Fibroblast of lung (primary cell): ENCODE measurements at places on chromosomes 7 and 10.

GRCh38 chr10:69787681-69788080, 14.0 kb upstream of the COL13A1 start:
- no peak for DNase-seq

DNA sequence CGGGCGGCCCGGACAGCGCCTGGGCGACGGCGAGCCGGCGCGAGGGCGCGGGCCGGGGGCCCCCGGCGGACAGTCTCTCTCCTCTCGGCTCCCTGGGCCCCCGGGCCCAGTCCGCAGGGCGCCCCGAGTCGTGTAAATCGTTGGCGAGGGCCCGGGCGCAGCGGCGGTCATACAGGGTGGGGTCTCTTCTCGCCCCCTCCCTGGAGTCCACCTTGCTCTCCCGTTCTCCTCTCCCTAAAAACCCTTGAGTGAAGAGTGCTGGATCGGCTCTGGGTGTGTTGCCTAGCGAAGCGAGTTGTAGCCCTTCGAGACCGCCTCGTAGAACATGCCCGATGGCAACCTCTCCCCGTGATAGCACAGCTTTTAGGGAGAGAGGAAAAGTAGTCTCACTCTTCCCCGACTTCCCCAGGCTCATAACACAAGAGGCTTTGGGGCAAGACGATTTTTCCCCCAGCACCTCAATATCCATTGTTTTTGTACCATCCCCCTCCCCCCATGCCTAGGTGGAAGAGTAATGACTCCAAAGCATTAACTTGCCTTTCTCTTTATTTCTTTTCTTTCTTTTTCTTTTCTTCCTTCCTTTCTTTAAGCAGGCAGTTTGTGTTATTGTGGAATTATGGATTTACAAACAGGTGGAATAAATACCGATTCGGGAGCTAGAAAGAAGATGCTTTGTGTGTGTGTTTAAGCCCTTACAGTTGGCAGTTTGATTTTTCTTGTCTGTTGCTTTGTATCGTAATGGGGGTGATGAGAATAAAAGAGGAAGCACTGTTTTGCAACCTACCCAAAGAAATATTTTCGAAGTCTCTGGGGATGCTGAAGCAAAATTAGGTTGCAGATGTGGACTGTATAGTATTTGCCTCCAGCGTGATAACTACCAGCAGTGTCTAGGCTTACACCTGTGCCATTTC, 822 bp downstream of the SHOC2 start:
- peak; percentile 39 for DNase-seq

- peak; percentile 96 for DNase-seq
Measured at GRCh38 chr7:137873979-137874777, 27.4 kb upstream of the DGKI start.

GRCh38 chr10:53111529-53111928, 338.9 kb upstream of the MBL2 start:
- DNase-seq = no peak

GRCh38 chr10:36023939-36024338, 381.8 kb upstream of the FZD8 start:
- DNase-seq = peak; percentile 33

- DNase-seq = no peak
Measured at GRCh38 chr10:79053481-79054202, 15.1 kb upstream of the ZMIZ1 start.

- DNase-seq = no peak
Measured at GRCh38 chr7:158495786-158496185, 91.8 kb downstream of the PTPRN2 start.

- DNase-seq = no peak
Measured at GRCh38 chr7:121102619-121103018, 114.1 kb downstream of the CPED1 start.

DNA sequence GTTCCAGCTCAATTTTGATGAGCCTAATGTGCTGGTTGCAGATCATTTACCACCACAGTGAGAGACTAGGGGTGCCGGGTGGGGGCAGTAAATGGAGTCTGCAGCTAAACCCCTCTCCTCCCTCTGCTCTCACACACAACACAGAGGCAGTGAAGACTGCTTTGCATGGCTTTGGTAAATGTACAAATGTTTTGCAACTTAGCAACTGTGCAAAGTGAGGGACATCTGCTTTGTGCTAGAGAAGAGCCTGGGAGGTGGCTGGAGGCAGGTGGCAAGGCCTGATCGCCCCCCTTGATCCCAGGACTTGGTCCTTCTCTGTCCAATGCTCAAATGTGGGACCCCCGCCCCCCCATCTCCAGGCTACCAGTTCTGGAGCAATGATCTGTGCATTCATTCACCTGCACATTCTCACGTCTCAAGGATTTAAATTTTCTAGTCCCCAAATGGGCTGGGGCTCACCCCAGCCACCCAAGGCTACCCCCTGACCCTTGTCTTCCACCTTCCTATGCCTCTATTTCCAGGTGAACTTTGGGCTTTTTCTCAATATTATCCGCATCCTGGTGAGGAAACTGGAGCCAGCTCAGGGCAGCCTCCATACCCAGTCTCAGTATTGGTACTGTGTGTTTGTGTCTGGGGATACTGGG, 11.6 kb downstream of the GHRHR start:
- no peak for DNase-seq

GRCh38 chr7:30816645-30817370, 45.6 kb downstream of the MINDY4 start:
- no peak for DNase-seq

DNA sequence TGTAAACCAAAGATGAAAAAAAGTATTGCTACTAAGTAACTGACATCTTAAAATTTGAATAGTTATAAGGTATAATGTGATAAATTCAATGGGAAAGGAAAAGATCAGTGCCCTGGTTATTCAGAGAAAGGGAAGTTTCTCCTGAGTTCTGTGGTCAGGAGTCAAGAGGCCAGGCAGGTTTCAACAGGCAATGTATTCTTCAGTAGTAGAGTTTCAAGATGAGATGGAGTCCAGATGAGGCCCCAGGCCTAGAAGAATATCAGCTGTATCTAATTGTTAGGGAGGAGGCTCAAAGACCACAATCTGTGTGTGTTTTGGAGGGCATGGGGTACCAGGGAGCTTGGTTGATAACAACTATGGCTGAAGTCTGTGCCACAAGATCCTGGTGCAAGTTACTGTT, 101.4 kb upstream of the DLX6 start:
- DNase-seq = no peak

DNA sequence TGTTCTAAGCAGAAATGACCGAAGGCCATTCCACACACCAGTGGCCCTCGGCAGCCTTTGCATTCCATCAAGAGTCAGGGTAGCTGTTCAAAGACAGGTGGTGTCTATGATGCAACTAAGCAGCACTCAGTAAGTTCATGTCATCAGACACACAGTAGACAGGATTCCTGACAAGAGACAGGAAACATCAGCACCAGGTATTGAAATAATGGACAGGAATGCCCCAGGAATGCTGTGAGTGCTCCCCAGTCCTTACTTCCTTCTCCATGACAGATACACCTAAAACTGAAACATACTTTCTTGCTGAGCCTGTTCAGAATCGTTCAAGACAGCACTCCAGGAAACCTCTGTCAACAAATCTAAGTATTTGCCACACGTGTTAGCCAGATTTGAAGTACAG, 204.4 kb downstream of the TPST1 start:
- DNase-seq = no peak

- DNase-seq = no peak
Measured at GRCh38 chr10:97163781-97164501, 21.8 kb downstream of the SLIT1 start.

DNA sequence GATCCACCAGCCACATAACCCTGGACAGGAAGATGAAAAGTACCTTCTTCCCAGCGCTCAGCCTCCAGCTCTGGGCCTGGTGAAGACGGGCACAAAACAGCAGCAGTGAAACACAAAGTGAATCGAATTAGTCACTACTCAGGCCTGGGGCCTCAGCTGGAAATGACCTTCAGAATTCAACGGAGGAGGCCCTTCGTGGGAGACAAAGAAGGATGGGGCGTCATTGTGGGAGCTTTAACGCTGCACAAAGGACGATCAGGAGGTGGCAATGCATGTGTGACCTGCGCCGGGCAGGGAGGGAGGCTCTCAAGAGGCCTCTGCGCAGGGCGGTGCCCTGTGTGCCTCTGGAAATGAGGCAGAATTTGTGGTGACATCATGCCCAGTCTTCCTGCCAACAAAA, 161.9 kb downstream of the DNAJB6 start:
- no peak for DNase-seq

DNA sequence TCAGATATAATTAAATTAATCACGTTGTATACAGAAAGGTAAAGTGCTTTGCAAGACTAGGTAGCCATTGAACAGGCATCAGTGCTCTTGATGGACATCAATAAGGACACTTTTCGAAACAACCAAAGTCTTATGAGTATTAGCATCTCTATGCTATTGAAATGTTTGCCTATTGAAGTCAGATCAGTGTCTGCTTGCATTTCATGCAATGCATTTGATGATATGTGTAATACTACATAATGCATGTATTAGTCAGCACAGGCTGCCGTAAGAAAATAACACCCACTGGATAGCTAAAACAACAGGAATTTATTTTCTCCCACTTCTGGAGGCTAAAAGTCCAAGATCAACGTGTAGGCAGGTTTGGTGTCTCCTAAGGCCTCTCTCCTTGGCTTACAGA, 209.3 kb upstream of the PLXDC2 start:
- peak; percentile 19 for DNase-seq

DNA sequence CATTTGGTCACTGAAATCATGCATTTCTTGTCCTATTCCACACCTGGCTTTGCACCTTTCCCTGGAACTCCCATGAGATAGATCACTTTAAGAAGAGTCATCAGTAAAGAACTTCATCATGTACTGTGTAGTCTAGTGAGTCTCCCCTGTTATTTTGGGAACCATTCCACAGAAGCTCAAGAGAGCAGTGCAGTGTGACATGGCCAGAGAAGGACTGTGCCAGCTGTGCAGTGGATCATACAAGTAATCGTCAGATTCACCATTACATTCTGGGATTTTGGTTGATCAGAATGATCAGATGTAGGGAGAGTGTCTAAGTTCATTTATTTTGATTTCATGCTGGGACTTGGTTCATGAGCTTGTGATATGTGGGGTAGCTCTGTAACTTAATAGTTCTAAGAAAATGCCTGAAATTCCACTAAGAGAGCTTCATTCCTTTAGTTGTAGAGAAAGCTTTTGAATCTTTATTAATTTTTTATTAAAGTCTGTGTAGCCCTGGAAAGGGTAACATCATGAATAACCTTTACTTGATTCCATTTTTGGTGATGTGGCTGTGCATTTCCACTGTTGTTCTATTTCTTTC, 166.8 kb downstream of the SUGCT start:
- peak; percentile 84 for DNase-seq

DNA sequence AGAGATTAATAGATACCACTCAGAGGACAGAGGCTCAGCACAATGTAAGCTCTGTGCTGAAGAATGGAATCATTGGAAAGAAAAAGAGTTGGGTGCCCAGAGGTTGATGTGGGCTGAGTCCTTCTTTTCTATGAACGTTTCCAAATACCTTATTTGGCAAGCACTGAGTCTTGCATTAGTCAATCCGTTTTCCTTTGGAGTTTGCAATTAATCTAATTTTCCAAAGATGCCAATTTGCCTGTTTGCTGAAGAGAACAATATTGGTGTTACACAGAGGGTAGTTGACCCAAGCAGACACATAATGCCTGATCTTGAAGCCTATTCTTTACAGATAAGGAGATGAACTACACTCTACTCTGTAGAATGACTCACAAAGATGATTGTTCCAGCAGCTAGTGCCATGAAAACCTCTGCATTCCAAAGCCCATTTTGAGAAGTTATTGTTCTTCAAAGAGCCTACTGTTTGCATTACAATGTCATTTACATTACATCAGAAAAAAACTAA, 55.4 kb upstream of the MET start:
- no peak for DNase-seq

DNA sequence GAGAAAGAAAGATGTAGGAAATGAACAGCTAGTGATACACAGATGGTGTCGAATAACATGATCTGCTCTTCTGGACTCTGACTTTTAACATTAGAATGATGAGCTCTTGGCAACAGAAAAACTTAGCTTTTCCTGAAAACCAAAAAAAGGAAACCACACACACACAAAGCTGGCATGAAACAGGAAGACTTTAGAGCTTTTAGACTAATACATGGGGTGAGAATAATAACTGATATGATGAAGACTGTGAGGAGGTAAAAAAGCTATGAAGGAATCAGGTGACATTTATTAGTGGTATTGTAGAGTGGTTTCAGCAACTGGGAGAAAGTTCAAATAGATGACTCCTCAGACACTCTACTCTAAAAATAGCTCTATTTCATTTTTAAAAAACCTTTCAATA, 491.9 kb downstream of the PARD3 start:
- DNase-seq = peak; percentile 53

DNA sequence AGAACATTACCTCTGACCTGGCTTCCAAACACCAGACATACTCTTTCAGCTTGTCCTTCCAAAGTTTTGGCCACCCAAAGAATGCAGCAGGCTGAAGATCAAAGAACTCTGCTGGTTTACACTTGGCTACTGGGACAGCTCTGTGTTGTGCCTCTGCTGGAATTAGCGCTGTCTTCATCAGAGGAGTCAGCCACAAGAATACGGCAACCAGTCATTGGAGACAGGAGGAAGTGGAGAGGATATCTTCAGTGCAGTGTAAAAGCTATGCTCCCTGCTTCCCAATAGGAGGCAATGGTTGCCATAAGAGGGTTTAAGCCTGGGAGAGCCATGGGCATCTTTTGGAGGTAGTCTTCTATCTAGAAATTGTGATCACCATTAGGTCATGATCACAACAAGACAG, 126.7 kb upstream of the WNT16 start:
- DNase-seq = no peak

GRCh38 chr10:126663328-126663727, 7.2 kb downstream of the C10orf90 start:
- DNase-seq = peak; percentile 98

DNA sequence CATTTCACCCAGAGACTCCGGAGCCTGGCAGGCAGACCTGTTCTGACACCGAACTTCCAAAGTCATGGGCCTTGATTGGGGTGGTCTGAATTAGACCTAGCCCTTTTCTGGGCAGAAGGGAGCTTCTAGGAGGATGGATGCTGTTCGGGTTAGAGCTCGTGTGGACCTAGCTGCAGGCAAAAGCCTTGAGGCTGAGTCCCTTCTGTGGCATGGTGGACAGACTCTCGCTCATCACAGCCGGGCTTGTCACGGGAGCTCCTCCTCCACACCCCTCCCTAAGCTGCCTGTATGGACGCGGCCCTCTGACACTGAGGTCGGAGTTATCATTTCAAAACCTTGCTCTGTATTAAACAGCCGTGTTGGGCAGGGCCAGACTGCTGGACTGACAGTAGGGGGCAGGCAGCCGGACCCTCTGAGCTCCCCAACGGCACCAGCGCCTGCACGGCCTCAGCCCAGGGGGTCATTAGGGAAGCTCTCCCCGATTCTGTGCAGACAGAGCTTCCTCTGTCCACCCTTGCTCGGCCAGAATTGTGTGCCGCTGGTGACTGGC, 2.2 kb downstream of the IRF5 start:
- DNase-seq = no peak

DNA sequence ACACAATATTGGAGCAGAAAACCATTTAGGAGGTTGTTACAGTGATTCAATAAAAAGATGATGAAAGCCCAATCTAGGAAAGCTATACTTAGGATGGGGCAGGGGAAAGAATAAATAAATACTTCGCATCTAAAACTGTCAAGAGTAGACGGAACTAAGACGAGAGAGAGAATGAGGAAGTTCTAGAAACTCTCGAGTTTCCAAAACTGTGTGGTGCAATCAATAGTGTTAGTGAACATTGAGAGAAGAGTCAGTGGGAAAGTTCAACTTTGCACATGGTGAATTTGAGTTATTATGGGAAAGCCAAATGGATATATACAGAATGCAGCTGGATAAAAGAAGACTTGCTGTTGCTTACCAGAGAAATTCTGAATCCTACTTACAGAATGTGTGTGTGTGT, 133.8 kb upstream of the MEOX2 start:
- no peak for DNase-seq
